Airway epithelial cell (primary cell): ENCODE measurements at places on chromosomes 16 and 17. TPM values are rescaled to one million over a fixed set of nuclear protein-coding genes. Genes with fewer than 3 reads are reported as not detected.

Gene CCL2
- 0.23 TPM in 1 of 2 replicates, not detected in the other for total RNA-seq

Gene RGS11
- total RNA-seq = 0.56 and 0.70 TPM in 2 replicates

Gene KRT20
- total RNA-seq = not detected in 2 replicates

Gene ABCA6
- 0.21 TPM in 1 of 2 replicates, not detected in the other for total RNA-seq

Gene EXOC3L1
- total RNA-seq = 0.99 TPM in 1 of 2 replicates, not detected in the other

Gene GOSR2
- 21.2 and 24.7 TPM in 2 replicates for total RNA-seq

Gene SEPTIN12
- total RNA-seq = not detected in 2 replicates

Gene CHST6
- total RNA-seq = 1.3 and 1.5 TPM in 2 replicates

Gene UBB
- total RNA-seq = 793 and 835 TPM in 2 replicates

Gene C17orf107
- total RNA-seq = 1.1 and 1.2 TPM in 2 replicates

Gene UBFD1
- 84.5 and 106 TPM in 2 replicates for total RNA-seq

Gene SULT1A1
- 6.8 and 12.6 TPM in 2 replicates for total RNA-seq

Gene CENPX
- total RNA-seq = 123 and 162 TPM in 2 replicates

Gene C1QTNF8
- not detected in 2 replicates for total RNA-seq

Gene RUNDC3A
- 0.92 and 4.3 TPM in 2 replicates for total RNA-seq
